Stimulated activated CD4-positive, alpha-beta T cell treated with anti-CD3 and anti-CD28 coated beads, Interleukin-4, amount 100 ng/mL, for 1 hour (primary cell): ENCODE measurements at places on chromosomes 11 and 22.

DNA sequence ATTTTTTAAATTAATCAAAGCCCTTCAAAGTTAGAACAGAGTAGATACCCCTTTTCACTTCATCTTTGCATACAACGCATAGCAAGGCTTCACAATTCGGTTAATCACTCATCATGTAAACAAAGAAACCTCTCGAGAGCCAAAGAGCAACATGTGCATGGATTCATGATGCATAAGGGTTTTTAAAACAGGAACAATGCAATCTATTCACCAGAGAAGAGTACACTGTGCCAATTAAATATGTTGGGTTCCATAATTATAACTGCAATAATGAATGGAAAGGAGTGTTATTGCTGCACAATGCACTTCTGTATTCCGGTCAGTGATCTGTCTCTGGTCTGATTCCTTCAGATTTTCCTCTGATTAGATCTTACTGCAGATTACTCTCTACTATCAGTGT, 45.3 kb downstream of the CADM1 start:
- no peak for DNase-seq

DNA sequence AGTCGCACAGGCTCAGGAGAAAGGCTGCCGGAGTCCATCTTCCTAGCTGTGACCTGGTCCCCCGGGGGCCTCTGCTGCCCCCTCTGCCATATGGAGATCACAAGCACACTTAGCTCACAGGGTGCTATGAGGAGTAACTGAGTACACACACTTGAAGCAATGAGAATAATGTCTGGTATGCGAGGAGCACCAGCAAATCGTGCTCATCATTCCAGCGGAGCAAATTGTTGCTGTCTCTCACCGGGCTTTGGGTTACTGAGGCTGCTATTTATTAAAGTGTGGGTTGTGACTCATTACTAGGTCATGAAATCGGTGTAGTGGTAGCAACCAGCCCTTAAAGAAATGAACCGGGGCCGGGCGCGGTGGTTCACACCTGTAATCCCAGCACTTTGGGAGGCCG, 48.1 kb upstream of the EIF3D start:
- no peak for DNase-seq

DNA sequence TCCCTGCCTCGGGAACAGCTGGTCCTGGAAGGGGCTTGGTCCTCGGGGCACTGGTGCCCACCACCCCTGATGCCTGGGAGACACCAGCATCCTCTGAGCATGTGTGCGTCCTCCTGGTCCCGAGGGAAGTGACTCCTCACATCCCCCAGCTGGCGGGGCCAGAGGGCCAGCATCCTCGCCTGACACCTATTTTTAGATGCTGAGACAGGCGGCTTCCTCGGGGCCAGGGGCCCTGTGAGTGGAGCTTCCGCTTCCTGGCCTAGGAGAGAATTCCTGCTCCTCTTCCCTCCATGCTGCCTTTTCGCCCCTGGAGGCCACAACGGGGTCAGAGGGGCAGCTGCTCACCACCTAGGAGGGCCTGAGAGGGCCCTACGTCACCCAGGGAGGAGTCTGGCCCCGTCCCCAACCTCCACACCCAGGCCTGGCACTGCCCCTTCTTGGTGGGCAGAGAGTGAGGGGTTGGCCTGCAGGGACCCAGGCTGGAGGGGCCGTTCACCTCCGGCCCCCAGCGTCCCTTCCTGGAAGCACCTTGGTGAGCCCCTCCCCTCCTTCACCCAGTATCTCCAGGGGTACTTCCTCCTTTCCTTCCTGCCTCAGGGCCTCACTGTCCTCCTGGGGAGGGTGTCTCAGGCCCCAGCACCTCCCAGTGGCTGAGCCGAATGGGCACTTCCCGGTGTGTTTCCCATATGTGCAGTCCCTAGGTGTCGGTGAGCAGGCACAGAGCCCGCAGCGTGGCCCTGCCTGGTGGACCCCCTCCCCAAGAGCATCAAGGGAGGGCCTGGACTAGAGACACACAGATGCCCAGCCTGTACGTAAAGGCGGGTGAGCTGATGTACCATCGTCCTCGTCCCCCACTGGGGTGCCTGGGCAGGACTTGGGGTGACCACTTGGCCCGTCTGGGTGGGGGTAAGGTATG, 6.1 kb downstream of the CD81 start:
- DNase-seq = no peak

DNA sequence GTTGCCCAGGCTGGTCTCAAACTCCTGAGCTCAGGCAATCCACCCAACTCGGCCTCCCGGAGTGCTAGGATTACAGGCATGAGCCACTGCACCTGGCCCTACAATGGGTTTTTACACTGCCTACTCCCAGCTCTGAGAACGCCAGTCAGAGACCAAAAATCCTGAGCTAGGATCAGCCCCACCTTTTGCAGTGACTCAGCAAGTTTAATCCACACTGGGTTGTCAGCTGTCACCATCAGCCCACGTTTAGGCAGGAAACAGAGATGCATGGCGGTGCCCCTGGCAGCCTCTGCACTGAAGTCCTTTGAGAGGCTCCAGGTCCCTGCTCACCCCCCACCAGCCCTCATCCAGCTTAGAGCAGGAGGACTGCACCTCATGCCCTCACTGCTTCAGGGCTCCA, 117.6 kb downstream of the ARHGAP8 start:
- no peak for DNase-seq

GRCh38 chr11:7520981-7521487, 7.2 kb downstream of the PPFIBP2 start:
- DNase-seq = no peak

GRCh38 chr11:22192642-22193347, at the start of gene ANO5:
Gene ANO5 (plus strand): TSS chr11:22193085. CDS start chr11:22193493, 408 bp downstream.
- no peak for DNase-seq
